Mesangial cell (primary cell): ENCODE measurements at places on chromosomes 7 and 10. TPM values are rescaled to one million over a fixed set of nuclear protein-coding genes. Genes with fewer than 3 reads are reported as not detected.

Gene OR13A1
- not detected in 2 replicates for total RNA-seq

Gene TAS2R4
- total RNA-seq = 0.25 TPM in 1 of 2 replicates, not detected in the other

Gene RELN
- 3.1 and 10.1 TPM in 2 replicates for total RNA-seq

Gene ATP6V0A4
- total RNA-seq = 0.13 and 0.33 TPM in 2 replicates

Gene PRSS1
- not detected in 2 replicates for total RNA-seq

Gene OR2A2
- total RNA-seq = not detected in 2 replicates

Gene TRIM74
- total RNA-seq = 0.13 and 0.16 TPM in 2 replicates

Gene ZSCAN21
- 5.9 and 12.8 TPM in 2 replicates for total RNA-seq
